Adrenal gland (tissue), 19 donors: ENCODE measurements at places on chromosomes 2 and 18. TPM values are rescaled to one million over a fixed set of nuclear protein-coding genes. Genes with fewer than 3 reads are reported as not detected.

DNA sequence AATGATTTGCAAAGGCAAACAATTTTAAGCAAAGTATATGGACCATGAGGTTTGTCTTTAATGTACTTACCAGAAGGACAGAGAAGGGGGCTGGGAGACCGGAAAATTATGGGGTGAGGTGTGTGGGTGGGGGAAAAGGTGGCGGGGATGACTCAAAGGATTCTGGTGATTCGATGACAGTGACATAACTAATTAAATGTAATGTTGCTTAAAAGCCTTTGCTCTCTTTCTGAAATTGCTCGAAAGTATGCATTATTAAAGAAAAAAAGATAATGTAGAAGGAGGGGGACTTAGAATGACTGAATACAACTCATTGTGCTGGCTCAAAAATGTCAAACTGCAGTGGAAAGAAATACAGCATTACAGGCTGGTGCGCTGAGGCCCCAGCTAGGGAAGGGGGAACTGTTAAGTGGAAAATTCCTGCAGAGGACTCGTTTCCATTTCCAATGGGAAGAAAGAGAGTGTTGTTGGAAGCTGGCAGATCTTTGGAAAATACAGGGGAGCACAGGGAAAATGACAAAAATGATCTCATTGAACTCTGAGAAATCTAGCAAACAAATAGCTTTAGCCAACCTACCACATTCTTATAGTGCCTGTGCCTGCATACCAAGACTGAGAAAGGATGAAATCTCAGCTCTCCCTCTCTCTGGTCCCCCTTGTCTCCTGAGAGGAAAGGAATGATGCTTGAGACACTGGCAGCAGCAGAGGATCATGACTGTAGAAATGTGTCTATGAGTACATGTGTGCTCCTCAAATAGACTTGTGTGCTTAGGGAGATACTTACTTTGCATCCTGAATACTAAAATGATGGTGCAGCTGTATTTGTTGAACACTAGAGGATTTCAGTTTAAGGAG lies 632.4 kb downstream of the NYAP2 start:
- no peaks in the 10 kb centered on the region for H3K36me3 ChIP-seq
- peaks cover 6% of the 10 kb centered on the region for H3K4me1 ChIP-seq

DNA sequence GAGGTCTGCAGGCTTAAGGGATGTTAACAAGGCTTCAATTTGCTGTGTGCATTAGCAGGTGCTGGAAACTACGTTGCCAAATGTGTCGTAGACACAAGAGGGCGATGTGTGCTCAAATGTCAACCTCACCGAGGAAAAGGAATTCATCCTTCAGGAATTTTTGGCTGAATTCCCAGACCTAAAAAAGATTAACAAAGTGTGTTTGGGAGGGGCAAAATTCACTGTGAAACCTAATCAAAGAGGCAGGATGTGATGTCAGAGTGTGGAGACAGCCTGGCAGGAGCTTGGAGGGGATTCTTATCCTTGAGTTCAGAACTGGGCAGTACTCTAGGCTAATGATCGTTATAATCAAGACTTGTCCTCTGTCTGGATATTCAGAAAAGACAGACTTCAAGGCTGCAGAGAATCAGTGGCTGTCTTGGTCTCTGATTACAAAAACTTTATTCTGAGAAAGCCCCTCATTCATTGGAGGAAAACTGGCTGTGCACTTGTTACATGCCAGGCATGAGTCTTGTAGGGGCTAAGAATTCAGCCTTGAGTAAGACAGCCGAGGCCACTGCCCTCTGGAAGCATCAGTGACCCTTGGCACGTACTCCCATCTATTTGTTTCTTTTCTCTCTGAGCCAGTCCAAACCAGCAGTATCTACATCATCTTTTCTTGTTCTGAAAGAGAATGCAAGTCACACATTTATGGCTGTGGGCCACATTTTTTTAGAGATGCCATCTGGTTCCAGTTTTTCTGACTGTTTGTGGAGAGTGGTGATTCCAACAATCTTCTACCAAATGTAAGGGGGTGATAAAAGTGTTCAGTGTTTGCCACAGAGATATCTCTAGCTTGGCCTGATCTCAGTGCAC lies 18.7 kb upstream of the SCYGR1 start:
- no peak overlapping the region for H3K4me3 ChIP-seq
- peak overlapping the region; percentile 52 for H3K27ac ChIP-seq
- H3K4me1 ChIP-seq = peaks cover 16% of the 10 kb centered on the region

- H3K27ac ChIP-seq = no peak overlapping the region
- no peak overlapping the region for H3K4me3 ChIP-seq
- H3K27me3 ChIP-seq = no peaks in the 10 kb centered on the region
- H3K36me3 ChIP-seq = no peaks in the 10 kb centered on the region
These were observed 12.4 kb downstream of the ASB1 start for GRCh38 chr2:238438856-238439849.

DNA sequence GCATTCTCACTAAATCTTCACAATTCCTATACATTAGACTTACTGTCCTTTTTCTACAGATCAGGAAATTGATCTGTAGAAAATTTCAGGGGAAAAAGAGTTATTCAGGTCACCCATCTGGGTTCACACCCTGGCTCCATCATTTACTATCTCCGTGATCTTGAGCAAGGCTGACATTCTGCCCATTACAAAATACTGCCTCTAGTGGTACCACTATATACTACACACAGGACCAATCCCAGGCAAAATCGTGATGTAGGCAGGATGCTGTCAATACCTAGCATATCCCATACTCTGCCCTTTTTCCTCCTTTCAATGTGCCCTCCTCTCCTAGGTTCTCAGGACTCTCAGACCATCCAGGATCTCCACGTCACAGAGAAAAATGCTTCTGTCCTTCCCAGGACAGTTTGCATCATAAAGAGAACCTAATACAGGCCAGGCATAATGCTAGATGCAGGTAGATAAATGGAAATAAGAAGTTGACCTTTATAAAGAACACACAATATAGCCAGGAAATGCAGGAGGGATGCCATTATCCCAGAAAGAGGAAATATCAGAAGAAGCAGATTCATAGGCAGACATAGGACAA lies 101.9 kb downstream of the CDH20 start:
- no peaks in the 10 kb centered on the region for H3K36me3 ChIP-seq
- no peaks in the 10 kb centered on the region for H3K27me3 ChIP-seq
- no peaks in the 10 kb centered on the region for H3K4me1 ChIP-seq
- no peak overlapping the region for H3K27ac ChIP-seq
- DNase-seq = no peak
- H3K4me3 ChIP-seq = no peak overlapping the region

GRCh38 chr2:98702127-98702802 lies 28.7 kb downstream of the MGAT4A start:
- no peaks in the 10 kb centered on the region for H3K36me3 ChIP-seq
- no peaks in the 10 kb centered on the region for H3K27me3 ChIP-seq
- H3K27ac ChIP-seq = no peak overlapping the region
- H3K4me1 ChIP-seq = peaks cover 7% of the 10 kb centered on the region
- H3K4me3 ChIP-seq = no peak overlapping the region
- DNase-seq = peak; percentile 20

DNA sequence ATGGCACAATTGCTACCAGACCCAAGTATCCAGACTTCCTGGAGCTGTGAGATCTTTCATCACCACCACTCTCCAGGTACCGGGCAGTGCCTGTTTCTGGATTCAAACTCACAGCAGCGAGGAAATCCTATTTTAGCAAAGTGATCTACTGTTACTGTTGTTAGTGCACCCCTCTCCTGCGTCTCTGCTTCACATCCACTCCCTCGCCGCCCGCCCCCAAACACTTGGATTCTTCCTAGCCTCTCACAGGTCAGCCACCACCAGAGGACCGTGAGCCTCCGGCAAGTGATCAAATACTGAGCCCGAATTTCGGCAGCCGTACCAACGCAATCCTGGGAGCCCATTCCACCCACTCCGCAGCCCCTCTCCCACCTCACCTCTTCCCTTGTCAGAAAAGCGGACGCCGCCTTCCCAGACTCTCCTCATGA lies 519 bp downstream of the METTL4 start:
- H3K4me1 ChIP-seq = peaks cover 11% of the 10 kb centered on the region
- peak overlapping the region; percentile 92 for H3K27ac ChIP-seq
- no peaks in the 10 kb centered on the region for H3K27me3 ChIP-seq
- H3K4me3 ChIP-seq = peak overlapping the region; percentile 41

GRCh38 chr2:239870863-239871262 lies 154.3 kb downstream of the NDUFA10 start:
- H3K27ac ChIP-seq = no peak overlapping the region
- H3K36me3 ChIP-seq = no peaks in the 10 kb centered on the region
- H3K4me3 ChIP-seq = no peak overlapping the region
- H3K4me1 ChIP-seq = no peaks in the 10 kb centered on the region

- DNase-seq = peak; percentile 25
- H3K27me3 ChIP-seq = no peaks in the 10 kb centered on the region
- H3K27ac ChIP-seq = no peak overlapping the region
- peaks cover 50% of the 10 kb centered on the region for H3K4me1 ChIP-seq
These were observed 36.4 kb downstream of the TBC1D8 start for GRCh38 chr2:101114815-101115214.

DNA sequence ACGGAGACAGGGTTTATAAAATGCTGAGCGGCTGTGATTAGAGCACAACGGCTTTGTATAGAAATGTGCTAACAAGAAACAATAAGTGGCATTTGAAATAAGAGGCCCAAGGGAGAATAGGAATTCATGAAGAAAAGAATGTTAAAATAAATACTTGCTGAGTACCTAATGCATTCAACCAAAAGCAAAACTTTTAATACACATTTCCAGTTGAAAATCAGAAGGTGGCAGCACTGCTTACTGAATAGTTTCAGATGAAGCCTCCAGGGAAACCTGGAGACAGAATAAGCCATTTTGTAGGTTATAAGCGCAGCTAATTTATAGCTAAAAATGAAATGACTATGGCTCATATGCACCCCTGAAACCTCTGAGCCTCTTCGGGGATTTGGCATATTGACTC lies 286.6 kb downstream of the DPP10 start:
- no peak for DNase-seq
- no peaks in the 10 kb centered on the region for H3K27me3 ChIP-seq
- H3K27ac ChIP-seq = no peak overlapping the region
- no peaks in the 10 kb centered on the region for H3K36me3 ChIP-seq

GRCh38 chr18:51908598-51908944 lies 431.4 kb upstream of the DCC start:
- no peaks in the 10 kb centered on the region for H3K4me1 ChIP-seq
- no peak for DNase-seq
- H3K36me3 ChIP-seq = no peaks in the 10 kb centered on the region
- no peaks in the 10 kb centered on the region for H3K27me3 ChIP-seq
- no peak overlapping the region for H3K27ac ChIP-seq

GRCh38 chr18:74316257-74317170 lies 875 bp downstream of the C18orf63 start:
- no peaks in the 10 kb centered on the region for H3K4me1 ChIP-seq
- no peak overlapping the region for H3K27ac ChIP-seq
- no peak for DNase-seq
- no peaks in the 10 kb centered on the region for H3K27me3 ChIP-seq
- no peaks in the 10 kb centered on the region for H3K36me3 ChIP-seq

DNA sequence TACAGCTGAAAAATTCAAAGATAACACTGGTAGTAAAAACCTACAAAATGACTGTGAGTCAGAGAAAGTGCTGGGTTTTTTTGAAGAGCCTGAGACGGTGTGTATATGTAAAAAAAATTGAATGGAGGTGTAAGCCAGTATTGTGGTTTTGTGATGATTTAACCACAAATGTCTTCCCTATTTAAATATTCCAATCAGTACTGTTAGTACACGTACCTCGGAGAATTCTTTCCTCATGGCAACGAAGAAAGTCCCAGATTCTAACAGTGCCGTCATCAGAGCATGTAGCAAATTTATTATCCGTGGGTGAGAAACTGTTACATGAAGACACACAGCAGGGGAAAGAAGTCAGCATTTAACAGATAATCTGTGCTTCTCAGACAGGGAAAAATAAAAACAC lies 48.1 kb downstream of the WDR33 start:
- no peaks in the 10 kb centered on the region for H3K4me1 ChIP-seq
- no peaks in the 10 kb centered on the region for H3K27me3 ChIP-seq
- H3K4me3 ChIP-seq = no peak overlapping the region
- H3K27ac ChIP-seq = no peak overlapping the region
- no peak for DNase-seq

DNA sequence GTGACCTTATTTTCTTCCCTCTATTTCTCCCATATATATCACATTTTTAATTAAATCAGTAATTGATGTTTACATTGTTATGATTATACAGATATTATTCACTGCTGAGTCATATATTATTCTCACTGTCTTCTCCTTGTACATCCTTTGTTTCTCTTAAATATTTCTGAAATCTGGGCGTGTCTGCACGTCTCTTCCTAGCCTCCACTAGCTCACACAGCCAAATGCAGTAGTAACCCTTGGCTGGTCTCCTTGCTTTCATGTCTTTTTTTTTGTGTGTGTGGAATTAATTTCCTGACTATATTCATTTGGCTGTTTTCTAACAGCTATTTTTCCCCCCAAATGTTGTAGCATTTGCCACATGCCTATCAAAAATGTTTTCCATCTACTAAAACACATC lies 15.8 kb downstream of the CCNYL1 start:
- H3K27ac ChIP-seq = no peak overlapping the region
- no peak overlapping the region for H3K4me3 ChIP-seq
- no peaks in the 10 kb centered on the region for H3K36me3 ChIP-seq
- no peaks in the 10 kb centered on the region for H3K27me3 ChIP-seq

DNA sequence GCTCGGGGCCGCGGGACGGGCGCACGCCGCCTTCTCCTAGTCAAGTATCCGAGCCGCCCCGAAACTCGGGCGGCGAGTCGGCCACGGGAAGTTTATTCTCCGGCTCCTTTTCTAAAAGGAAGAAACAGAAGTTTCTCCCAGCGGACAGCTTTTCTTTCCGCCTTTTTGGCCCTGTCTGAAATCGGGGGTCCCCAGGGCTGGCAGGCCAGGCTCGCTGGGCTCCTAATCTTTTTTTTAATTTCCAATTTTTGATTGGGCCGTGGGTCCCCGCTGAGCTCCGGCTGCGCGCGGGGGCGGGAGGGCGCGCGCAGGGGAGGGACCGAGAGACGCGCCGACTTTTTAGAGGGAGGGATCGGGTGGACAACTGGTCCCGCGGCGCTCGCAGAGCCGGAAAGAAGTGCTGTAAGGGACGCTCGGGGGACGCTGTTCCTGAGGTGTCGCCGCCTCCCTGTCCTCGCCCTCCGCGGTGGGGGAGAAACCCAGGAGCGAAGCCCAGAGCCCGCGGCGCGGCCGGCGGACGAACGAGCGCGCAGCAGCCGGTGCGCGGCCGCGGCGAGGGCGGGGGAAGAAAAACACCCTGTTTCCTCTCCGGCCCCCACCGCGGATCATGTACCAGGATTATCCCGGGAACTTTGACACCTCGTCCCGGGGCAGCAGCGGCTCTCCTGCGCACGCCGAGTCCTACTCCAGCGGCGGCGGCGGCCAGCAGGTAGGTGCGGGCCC lies 617 bp downstream of the FOSL2 start:
- peaks cover 19% of the 10 kb centered on the region for H3K4me1 ChIP-seq
- no peaks in the 10 kb centered on the region for H3K27me3 ChIP-seq
- no peaks in the 10 kb centered on the region for H3K36me3 ChIP-seq
- peak overlapping the region; percentile 90 for H3K4me3 ChIP-seq
- peak overlapping the region; percentile 94 for H3K27ac ChIP-seq
- DNase-seq = peak; percentile 63

RESP18 gene
- polyA plus RNA-seq = not detected

ARHGAP25 gene
- 15.4 TPM for polyA plus RNA-seq

LRATD1 gene
- polyA plus RNA-seq = 2.7 TPM

TEX44 gene
- polyA plus RNA-seq = not detected
